ENCODE measurements at places on chromosomes 4 and X.
A peak's percentile ranks its signal among the peaks of the same experiment; 100 is the strongest.

DNA sequence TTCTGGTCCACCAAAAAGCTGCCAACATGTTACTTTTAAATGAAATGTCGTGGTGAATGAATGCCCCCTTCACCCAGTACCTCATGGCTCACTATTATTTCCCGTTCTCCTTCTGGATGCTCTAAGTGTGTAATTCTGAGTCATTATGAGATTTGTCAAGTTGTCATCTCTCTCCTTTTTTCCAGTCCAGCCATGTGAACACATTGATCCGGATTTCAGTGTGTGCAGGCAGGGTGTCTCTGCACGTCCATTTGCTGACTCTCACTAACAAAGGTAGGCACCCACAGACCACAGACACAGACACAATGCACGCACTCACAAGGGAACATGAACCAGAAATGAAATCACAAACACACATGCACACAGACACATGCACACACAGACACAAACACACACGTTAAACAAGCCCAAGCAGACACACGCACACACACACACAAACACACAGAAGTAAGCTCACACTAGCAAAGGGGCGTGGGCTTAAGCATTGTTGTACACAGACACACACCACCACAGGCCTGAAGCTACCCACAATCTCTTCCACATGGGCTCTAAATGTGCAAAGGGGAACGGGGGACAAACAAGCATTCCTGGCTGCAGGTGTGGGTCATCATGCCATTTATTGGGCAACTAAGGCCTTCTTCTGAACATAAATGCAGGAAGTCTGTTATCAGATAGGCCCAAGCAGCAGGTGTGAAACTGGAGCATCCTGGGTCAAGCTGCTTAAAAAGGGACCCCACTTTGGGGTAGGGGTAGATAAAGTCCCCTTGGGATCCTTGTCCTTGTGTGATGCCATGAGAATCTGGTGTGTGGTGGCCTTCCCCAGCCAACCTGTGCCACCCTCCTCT lies 58.1 kb downstream of the NBDY start:
- DNase-seq = no peak

DNA sequence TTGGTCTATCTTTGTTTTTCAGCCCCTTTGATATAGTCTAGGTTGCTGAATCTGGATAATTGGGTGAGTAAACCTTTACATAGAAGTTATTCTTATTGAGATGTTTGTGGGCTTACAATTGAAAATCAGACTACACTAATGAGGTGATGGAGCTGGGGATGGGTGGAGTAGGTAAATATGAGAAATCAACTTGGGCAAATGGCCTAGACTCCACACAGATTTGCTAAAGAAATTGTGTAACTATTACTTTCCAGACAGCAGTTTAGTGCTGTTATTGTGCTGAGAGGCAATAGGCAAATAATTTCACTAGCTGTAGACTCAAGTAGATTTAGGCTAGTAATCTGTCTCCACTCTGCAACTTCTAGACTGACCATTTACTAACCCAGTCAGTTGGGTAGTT lies 8.2 kb downstream of the DIAPH2 start:
- no peak for DNase-seq

- DNase-seq = no peak
Measured at GRCh38 chrX:136711147-136711546, 63.2 kb downstream of the CD40LG start.

GRCh38 chr4:116055857-116056827 lies 942.7 kb upstream of the NDST4 start:
- peak; percentile 11 for DNase-seq

DNA sequence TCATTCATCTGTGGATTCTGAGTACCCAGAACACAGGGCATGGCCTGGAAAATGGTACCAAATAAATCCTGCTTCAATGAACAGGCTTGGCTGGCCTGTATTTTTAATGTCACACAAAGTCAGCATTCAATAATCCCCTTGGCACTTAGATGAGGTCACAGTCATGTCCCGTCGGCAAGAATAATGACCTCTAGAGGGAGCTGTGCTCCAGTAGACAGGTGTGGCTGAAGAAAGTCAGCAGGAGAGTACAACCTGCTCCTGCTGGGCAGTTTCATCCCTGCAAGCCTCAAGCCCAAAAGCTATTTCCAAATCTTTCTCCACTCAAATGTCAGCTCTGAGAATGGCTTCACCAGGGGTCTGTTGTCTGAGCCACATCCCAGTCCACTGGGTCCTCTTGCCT lies 404.0 kb upstream of the F9 start:
- DNase-seq = no peak

- DNase-seq = no peak
Measured at GRCh38 chr4:138184886-138185285, 57.3 kb downstream of the SLC7A11 start.

- DNase-seq = no peak
Measured at GRCh38 chr4:26194764-26195163, 126.0 kb upstream of the RBPJ start.

DNA sequence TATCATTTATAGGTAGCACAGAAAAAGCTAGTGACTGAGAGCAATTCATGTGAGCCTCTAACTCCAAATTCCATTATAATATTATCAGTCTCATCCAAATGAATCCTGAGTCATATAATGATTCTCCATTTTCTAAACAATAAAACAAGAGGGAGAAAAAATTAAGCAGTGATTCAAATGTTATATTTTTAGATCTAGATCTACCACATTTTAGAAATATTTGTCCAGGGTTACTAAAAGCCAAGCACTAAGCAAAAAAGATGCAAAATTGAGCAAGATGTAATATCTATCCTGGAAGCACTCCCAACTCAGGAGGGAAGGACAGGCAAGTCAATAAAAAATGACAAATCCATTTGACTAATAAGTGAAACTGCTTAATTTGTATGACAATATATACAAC lies 172.8 kb downstream of the FBXW7 start:
- no peak for DNase-seq

DNA sequence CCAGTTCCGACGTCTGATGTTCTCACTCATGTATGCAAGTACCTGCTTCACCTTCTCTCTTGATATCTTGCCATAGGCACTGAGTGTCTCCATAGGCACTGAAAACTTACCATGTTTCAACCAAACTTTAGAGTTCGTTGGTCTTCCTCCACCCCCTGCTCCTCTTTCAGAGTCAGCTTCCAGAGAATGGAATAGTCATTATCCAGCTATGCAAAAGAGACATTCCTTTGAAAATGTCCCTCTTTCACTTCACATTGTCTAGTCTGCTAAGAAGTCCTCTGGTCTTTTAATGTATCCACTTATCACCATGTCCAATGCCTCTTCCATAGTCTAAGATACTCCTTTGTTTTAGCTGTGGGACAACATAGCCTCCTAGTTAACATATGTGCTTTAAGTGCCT lies 566.0 kb upstream of the TENM3 start:
- DNase-seq = no peak

DNA sequence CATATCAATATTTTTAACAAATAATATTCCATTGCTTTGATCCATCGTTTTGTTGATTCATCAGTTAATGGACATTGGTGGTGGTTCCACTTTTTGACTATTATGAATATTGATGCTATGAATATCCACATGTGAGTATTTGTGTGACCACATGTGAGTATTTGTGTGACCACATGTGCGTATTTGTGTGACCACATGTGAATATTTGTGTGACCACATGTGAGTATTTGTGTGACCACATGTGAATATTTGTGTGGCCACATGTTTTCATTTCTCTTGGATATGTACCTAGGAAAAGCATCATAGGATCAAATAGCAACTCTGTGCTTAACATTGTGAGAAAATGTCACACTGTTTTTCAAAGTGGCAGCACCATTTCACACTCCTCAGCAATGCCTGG lies 433.6 kb upstream of the FRG1 start:
- no peak for DNase-seq

- no peak for DNase-seq
Measured at GRCh38 chrX:8728932-8729535, 2.9 kb downstream of the ANOS1 start.

GRCh38 chrX:19332983-19333382 lies 10.7 kb upstream of the PDHA1 start:
- no peak for DNase-seq

- DNase-seq = no peak
Measured at GRCh38 chr4:124234771-124235170, 477.8 kb downstream of the ANKRD50 start.

DNA sequence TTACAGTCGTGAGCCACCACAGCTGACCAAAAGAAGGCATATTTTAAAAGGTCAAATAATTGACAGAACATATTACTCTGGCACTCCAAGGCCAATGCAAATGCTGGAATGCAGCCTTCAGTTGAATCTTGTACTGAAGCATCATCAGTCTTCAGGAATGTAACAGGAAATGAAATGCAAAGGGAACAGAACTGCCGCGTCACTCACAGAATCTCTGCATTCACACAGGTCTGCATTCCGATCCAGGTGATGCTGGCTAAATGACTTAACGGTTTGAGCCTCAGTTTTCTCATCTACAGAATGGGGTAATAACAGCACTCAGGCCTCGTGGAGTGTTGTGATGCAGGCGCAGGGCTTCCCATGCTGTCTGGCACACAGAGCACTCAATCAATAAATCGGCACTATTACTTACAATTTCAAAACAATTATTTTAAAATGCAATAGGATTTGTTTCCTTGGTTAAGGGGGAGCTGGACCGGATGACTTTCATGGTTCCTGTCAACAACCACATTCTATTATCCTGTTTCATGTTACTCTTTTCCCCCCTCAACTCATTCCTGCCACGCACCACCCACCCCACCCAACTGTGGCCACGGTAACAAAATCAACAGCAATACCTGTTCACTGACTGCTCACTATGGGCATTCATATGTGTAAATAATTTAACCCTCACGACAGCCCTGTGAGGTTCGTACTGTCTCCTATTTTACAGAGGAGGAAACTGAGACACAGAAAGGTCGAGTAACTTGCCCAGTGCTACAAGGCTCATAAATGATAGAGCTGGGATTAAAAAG lies 32.4 kb downstream of the IGFBP7 start:
- DNase-seq = no peak

- DNase-seq = no peak
Measured at GRCh38 chr4:165208741-165209388, 1.5 kb downstream of the KLHL2 start.

DNA sequence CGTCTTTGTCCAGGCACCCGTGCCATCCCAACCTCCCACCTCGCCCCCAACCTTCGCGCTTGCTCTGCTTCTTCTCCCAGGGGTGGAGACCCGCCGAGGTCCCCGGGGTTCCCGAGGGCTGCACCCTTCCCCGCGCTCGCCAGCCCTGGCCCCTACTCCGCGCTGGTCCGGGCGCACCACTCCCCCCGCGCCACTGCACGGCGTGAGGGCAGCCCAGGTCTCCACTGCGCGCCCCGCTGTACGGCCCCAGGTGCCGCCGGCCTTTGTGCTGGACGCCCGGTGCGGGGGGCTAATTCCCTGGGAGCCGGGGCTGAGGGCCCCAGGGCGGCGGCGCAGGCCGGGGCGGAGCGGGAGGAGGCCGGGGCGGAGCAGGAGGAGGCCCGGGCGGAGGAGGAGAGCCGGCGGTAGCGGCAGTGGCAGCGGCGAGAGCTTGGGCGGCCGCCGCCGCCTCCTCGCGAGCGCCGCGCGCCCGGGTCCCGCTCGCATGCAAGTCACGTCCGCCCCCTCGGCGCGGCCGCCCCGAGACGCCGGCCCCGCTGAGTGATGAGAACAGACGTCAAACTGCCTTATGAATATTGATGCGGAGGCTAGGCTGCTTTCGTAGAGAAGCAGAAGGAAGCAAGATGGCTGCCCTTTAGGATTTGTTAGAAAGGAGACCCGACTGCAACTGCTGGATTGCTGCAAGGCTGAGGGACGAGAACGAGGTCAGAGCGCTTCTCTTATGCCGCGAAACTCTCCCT lies at the start of gene TET2:
Gene TET2 (plus strand): TSS at position 601 of the 740 bp plus-strand sequence. CDS start 87,067 bp downstream, outside the sequence.
- peak; percentile 85 for DNase-seq

GRCh38 chr4:151434183-151434860 lies 25.3 kb downstream of the FHIP1A start:
- DNase-seq = peak; percentile 12

- DNase-seq = no peak
Measured at GRCh38 chr4:162164906-162165510, 1.2 kb upstream of the FSTL5 start.

DNA sequence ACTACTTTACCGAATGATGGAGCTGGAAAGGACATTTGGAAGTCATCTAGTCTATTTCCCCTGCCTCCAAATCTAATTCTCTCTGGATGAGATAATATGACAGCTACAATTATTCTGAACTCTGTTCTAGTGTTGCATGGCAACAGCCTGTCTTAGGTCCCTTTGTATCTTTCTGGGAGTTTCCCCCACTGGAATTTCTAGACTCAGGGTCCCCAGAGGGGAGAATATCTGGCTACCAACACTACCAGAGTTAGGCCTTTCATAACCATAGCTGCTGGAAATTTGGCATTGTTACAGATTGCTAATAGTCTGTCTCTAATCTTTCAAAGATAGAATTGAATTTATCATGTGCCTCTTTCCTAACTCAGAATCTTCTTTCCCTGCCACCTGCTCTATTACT lies 4.5 kb downstream of the MSN start:
- no peak for DNase-seq

DNA sequence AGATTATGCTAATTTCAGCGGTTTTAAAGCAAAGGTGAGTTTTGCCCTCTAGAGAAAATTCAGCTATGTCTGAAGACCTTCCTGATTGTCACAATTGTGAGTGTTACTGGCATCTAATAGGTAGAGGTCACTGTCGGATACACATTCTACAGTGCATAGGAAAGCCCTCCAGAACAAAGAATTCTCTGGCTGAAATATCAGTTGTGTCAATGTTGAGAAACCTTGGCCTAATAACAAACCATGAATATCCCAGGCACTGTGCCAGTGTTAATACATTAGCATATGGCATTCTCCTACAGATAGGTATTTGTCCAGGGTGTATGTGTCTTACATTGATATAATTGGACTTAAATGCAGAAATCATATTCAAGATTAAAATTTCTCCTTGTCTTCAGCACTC lies 294.3 kb downstream of the FSTL5 start:
- DNase-seq = no peak

DNA sequence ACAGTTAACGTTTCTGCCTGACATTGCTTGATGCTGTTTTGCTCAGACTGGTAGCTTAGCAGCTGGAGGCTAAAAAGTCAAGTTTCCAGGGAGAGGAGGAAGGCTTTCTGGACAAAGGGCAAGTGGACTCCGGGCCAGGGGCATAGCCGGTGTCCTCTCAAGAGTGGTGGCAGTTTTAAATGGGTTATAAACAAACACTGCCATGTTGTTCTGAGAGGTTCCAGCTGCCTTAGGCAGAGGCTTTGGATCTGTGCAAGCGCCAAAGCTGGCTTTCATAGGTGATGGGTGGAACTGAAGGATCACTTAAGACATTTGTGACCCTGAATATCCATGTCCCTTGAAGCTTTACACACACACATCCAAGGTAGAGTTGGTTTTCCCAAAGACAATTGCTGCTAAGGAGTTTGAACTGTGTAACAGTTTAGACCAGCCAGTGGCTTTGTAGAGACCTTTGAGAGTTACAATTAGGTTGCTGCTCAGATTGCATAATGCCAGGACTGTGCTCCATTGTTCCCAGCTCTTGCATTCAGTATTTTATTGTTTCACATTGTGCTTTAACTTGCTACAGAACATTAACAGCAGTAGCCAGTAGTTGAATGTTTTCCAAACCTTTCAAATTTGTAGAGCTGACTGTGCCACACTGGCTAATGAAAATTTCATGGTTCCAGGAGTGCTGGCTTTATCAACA lies 54.1 kb upstream of the AP1S2 start:
- no peak for DNase-seq

GRCh38 chrX:123600181-123600580 lies 132.7 kb downstream of the THOC2 start:
- no peak for DNase-seq

- no peak for DNase-seq
Measured at GRCh38 chr4:7620086-7620813, 185.5 kb upstream of the PSAPL1 start.

GRCh38 chr4:38574559-38575333 lies 89.3 kb upstream of the KLF3 start:
- DNase-seq = no peak
